ENCODE measurements at places on chromosomes 16 and 17.

GRCh38 chr16:17552351-17552750 lies 81.6 kb upstream of the XYLT1 start:
- no peak for DNase-seq

- no peak for DNase-seq
Measured at GRCh38 chr17:27816946-27817345, 16.6 kb upstream of the NOS2 start.

- no peak for DNase-seq
Measured at GRCh38 chr16:67548265-67549126, 13.8 kb upstream of the CTCF start.

DNA sequence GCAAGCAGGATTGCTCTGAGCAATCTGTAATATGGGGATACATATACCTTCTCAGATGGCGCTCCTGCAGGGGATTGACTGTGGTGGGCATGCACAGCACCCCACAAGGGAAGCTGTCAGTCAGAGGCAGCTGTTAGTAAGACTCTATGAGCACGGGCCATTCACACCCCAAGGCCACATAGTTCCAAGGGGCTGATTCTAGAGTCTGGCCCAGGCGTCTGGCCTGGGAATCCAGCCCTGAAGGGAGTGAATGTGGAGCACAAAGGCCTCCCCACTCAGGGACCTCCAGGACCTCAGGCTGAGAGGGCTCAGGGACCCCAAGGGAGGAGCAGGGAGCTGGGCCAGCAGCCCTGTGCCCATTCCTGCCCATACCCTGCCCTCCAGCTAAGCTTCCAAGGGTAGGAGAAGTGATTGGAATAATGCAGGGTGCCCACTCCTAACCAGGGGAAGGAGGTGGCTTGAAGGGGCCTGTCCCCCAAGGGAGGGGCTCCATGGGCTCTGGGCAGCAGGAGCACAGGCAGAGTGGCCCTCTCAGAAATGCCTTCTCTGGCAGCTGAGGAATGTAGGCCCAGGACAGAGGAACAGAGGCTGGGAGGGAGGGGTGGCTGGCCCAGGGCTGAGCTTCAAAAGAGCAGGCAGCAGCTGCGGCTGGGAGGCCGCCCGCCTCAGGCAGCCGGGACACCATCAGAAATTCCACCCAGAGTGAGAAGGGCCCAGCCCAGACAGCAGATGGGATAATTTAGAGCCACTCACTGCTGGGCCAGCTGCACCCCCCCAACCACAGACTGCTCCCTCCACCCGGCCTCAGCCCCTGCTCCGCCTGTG lies 48.9 kb upstream of the MRPS23 start:
- no peak for DNase-seq

GRCh38 chr17:38617967-38618760 lies 12.4 kb upstream of the SRCIN1 start:
- DNase-seq, result no peak

GRCh38 chr17:32567086-32567485 lies 80.3 kb downstream of the CDK5R1 start:
- no peak for DNase-seq

DNA sequence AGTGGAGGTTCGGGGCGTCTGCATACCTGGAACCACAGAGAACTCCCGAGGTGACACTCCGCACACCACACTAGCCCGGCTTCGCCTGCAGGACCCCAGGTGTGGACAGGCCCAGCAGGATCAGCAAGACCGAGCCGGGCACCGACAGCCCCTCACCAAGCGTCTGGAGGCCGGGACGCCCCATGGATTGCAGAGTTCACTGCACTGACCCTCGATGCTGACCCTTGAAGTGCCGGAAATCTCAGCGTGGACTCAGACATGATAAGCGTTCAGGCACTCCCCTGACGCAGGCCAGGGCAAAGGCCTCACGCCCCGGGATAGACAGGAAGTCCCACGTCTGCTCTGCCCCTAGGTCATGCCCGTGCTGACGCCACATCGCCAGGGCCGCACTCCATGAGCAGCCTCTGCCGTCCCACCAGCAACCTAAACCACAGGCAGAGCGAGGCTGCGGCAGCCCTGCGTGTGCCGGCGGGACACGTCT lies 26.0 kb downstream of the ACSF3 start:
- DNase-seq, result no peak

GRCh38 chr16:29977063-29977825 lies 3.6 kb downstream of the TAOK2 start:
- no peak for DNase-seq
